T-cell (primary cell): ENCODE measurements at places on chromosomes 2 and 18. TPM values are rescaled to one million over a fixed set of nuclear protein-coding genes. Genes with fewer than 3 reads are reported as not detected.
A peak's percentile ranks its signal among the peaks of the same experiment; 100 is the strongest.

GRCh38 chr2:216634370-216635148, 1.3 kb downstream of the IGFBP2 start:
- no peak for DNase-seq

DNA sequence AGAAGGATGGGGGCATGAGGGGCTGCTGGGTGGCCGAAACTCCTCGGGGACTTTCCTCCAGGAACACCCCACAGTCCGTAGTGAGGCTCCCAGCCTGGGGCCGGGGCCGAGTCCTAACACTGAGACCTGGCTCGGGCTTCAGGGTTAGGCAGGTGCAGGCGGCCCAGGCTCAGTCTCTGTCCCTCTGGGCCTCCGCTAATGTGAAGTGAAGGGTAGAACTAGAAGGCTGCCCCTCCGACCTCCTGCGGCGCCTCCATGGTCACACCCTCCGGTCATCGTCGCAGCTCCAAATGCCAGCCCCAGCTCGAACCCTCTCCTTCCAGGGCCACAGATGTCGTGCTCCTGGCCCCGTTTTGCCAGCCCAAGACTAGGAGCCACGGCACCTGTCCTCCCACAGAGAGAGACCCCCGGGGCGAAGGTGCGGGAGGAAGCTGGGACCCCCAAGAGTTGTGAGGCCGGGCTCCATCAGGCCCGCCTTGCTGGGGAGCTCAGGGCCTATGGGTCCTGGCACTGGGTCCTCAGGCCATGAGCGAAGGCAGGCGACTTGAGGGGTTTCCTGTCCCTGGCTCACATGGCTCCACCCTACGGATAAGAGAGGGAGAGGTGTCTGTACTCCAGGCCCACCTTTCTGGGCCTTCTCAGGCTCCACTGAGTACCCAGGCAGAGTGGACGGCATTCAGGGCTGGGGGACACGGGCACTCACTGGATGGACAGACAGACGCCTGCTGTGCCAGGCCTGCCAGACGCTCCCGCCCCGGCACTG, 797 bp downstream of the ANO7 start:
- no peak for DNase-seq

GRCh38 chr2:180571559-180571958, 408.8 kb upstream of the UBE2E3 start:
- no peak for DNase-seq

GRCh38 chr2:64283641-64284361, 139.6 kb upstream of the PELI1 start:
- DNase-seq, result peak; percentile 5

- DNase-seq, result no peak
These were observed 5.4 kb upstream of the MTCL1 start for GRCh38 chr18:8699948-8700347.

The SGPP2 gene
- total RNA-seq, result 2.6 TPM
